ENCODE measurements at places on chromosomes 1 and 21.

DNA sequence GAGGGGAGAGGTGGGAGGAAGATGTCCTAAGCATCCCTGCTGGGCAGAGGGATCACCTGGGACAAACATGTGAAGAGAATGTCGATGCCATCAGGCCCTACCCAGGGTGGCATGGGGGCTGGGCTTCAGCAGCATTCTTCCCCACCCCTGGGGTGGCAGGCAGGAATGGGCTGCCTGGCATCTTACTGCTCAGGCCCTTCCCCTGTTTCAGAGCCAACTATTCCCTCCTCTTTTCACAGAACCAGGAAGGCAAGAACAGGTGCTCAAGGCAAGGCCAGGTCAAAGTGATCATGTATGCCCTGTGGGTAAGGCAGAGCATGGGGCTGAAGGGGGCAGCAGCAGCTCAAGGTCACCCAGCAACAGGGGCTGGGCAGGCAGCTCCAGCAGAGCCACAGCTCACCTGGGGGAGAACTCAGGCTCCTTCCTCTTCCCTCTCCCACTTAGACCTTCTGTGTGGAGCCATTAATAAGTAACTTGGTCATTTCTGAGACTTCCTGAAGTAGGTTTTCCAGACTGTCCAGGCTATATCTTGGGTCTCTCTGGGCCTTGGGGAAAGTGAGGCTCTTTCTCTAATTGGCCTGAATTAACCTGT lies 56.4 kb downstream of the ELK4 start:
- DNase-seq, result no peak

DNA sequence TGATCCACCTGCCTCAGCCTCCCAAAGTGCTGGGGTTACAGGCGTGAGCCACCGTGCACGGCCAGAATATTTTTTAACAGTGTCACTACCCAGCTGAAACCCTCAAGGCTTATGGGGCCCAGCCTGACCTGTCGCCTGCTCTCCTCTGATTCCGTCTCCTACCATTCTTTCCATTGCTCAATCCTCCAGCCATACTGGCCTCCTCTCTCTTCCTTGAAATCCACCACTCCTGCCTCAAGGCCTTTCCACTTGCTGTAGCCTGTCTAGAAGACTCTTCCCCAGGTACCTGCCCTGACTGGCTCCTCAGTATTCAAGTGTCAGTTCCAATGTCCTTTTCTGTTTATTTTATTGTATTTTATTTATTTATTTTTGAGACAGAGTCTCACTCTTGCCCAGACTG lies 53.9 kb downstream of the YARS1 start:
- no peak for DNase-seq

DNA sequence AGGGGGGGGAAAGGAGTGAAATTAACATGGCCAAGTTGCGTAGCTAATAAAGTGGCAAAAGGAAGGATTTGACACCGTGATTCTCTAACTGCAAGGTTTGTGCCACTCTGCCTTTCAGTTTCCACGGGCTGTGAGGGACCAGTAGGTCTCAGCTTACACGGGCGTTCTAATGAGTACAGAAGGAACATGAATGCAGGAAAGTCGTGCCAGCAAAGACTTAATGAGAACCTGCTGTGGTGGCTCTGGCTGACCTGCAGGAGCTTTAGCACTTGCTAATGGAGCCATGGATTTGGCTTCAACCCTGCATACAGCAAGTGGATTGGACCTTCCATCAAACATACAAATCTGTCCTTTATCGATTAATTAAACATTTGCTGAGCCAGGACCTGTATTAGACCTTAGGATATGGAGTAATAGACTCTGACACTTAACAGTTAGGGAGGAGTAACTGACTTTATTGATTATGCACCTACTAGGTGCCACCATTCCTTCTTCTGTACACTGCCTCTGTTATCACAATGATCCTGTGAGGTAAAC lies 15.1 kb upstream of the PITHD1 start:
- no peak for DNase-seq

- DNase-seq, result no peak
These were observed 103.0 kb upstream of the TSPAN2 start for GRCh38 chr1:115192200-115192767.

GRCh38 chr1:218468711-218469110 lies 123.6 kb downstream of the TGFB2 start:
- no peak for DNase-seq

Data from renal cortex interstitium (tissue), 15 donors.